CD4-positive, alpha-beta T cell treated with Interleukin-12 subunit alpha and Interleukin-12 subunit beta, for 1 hour (primary cell): ENCODE measurements at places on chromosomes 6 and 20.

DNA sequence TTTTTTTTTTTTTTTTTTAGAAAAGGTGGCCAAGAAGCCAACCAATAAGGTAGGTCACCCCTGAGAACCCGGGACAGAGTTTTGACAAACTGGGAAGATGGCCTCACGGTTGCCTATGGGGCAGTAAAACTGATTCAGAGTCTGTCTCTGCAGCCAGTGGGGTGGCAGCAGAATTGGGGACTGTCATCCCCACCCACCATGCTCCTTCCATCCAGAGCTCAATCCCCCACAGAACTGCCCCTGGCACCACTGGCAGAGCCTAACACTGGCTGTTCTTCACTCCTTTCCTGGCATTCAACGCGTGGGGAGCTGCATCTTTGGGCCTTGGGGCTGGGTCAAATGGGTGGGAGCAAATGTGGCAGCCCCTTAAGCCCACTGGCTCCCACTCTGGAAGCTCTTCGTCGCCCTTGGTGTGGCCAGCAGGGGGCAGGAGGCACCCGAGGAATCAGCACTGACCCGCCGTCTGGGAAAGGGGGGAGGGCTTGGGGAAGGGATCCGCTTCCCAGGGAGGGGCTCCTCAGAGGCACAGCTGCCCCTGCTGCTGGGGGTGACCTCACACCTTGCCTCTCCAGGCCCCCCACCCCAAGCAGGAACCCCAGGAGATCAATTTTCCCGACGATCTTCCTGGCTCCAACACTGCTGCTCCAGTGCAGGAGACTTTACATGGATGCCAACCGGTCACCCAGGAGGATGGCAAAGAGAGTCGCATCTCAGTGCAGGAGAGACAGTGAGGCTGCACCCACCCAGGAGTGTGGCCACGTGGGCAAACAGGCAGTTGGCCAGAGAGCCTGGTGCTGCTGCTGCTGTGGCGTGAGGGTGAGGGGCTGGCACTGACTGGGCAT is 10.4 kb downstream of the CD40 start:
- no peak for DNase-seq

DNA sequence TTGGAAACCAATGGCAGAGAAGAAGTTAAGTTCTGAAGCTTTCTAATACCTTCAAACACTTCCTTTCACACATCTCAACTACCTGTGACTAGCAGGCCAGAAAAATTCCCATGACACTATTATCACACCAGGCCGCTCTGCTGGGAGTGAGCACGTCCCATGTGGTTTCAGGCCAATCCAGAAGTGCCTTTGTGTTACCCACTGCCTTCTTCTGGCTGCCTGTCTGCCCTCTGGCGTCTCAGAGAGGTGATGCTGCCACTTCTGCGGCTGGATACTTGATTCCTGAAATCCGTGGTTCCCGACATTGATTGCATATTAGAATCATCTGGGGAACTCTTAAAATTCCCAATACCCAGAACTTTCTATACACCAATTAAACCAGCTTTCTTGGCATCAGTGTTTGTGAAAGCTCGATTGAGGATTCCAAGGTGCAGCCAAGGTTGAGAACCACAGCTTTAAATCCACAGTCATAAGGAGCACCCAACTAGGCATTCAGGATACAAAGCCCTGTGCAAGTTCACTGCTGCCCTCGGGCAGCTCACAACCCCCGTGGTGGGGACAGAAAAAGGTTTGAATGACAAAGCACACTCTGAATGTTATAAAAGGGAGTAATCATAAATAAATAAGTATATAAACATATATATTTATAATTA is 65.6 kb downstream of the STMND1 start:
- no peak for DNase-seq

DNA sequence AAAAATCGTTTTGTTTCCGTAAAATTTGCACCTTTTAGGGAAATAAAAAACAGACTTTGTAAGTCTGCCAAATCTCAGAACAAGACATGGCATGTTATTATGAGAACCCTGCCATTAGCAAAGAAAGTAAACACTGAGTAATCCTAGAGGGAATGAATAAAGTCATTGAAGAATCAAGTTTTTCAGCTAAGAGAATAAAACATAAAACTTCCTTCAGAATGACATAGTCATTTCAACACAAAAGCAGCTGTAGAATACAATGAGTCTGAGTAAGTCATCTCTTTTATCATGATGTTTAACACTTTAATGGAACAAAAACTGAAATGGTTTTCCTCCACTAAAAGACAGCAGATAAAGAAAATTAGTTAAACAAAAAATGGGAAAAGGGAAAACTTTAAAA is 10.3 kb upstream of the DST start:
- no peak for DNase-seq

GRCh38 chr6:4964675-4965561 is 38.9 kb downstream of the RPP40 start:
- no peak for DNase-seq

- no peak for DNase-seq
Observed at GRCh38 chr20:51366155-51366886, 176.2 kb downstream of the NFATC2 start.

GRCh38 chr6:36319436-36319762 is 17.3 kb downstream of the BNIP5 start:
- no peak for DNase-seq

GRCh38 chr6:27837625-27838057 is 74.6 kb downstream of the OR2B2 start:
- no peak for DNase-seq

DNA sequence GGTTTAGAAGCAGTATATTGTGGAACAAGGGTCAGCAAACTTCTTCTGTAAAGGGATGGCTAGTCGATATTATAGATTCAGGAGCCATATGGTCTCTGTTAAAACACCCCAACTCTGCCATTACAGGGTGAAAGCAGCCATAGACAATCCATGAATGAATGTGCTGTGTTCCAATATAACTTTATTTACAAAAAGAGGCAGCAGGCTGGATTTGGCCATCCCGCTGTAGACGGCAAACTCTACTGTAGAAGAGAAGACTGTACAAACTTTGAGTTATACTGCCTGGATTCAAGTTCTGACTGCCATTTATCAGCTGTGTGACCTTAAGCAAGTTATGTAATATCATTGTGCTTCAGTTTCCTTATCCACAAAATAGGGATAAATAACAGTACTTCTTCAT is 33.7 kb upstream of the SNX9 start:
- DNase-seq = no peak

DNA sequence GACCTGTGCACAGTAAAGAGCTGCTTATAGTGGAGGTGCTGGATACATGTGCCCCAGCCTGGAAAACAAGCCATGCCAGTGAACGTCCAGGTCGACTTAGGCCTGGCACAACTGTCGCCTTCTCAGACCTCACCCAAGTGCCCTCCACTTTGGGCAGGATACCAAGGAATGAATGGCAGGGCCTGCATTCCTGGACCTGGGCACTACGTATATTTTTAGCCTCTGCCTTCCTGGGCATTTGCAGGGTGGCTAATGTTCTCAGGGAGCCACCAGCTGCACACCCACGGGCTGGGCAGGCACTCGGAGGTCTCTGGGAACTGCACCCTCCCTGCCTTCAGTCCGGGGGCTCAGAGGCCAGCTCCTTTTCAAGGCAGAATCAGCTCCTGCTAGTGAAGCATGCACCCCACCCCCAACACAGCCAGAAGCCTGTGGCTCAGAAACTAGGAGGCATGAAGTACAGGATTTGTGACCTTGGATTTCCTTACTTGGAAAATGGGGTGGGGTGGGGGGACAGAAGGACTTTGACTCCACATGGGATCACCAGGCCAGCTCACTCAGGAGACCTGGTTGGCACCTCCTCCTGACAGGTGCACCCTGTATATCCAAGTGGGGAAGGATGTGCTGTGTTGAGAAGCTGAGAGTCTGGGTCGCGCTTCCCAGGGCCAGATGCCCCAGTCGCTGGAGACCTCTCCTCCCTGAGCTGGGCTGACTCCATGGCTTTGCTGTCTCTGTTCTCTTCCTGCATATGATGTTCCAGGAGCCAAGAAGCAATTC is 2.5 kb upstream of the LSM14B start:
- no peak for DNase-seq

DNA sequence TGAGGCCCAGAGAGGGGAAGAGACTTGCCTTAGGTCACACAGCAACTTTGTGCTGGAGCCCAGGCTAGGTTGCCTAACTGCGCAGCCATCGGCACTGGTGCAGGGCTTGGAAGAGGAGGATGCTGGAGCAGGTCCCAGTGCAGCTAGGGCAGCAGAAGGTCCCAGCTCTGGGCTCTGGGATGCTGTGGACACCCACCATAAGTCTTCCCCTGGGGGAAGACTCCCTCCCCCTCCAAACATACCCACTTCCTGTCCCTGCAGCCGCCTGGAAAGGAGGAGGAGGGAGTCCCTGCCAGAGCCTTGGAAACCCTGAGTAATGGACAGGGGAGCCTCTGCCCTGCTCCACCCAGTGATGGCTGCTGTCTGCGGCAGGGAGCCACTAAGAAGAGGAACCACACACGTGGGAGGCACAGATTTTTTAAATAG is 93.6 kb downstream of the NCR2 start:
- DNase-seq = no peak

DNA sequence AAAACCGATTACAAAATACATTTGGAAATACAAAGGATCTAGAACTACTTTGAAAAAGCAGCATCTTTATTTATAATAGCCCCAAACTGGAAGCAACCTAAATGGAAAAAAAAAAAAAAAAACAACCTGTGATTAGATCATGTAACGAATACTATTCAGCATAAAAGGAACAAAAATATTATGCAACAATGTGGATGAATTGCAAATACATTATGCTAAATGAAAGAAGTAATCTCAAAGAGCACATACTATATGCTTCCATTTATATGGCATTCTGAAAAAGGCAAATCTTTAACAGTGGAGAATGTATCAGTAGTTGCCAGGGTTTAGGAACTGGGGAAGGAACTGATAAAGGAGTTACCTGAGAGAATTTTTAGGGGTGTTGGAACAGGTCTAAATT is 28.9 kb downstream of the IRAK1BP1 start:
- DNase-seq = no peak
